ENCODE measurements at places on chromosomes 6 and 20. TPM values are rescaled to one million over a fixed set of nuclear protein-coding genes. Genes with fewer than 3 reads are reported as not detected.

GRCh38 chr20:59421920-59422637 lies 121.7 kb downstream of the EDN3 start:
- DNase-seq: no peak
- H3K36me3 ChIP-seq: no peaks in the 10 kb centered on the region
- no peak overlapping the region for H3K27ac ChIP-seq
- no peak overlapping the region for H3K4me3 ChIP-seq

GRCh38 chr6:138417493-138418117 lies 13.6 kb downstream of the HEBP2 start:
- H3K27me3 ChIP-seq: no peaks in the 10 kb centered on the region
- DNase-seq: no peak
- H3K4me1 ChIP-seq: peaks cover 7% of the 10 kb centered on the region
- H3K27ac ChIP-seq: no peak overlapping the region

DNA sequence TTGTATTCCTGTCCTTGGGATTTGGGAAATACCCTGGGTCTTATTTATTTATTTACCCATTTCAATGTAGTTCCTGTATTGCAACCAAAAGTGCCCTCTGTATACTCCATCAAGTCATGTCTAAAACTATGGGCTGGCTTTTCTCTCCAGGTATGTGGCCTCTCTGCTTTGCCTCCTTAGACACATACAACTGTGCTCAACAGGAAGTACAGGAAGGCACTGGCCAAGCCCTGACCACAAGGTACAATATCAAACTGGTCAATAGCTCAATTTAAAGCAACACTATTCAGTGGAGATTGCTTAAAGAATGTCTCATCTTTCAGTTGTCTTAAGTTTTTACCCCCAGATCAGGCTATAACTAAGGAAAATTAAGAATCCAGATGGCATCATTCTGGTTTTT lies 42.3 kb upstream of the SLC24A3 start:
- no peak overlapping the region for H3K4me3 ChIP-seq
- no peaks in the 10 kb centered on the region for H3K36me3 ChIP-seq
- no peaks in the 10 kb centered on the region for H3K4me1 ChIP-seq

The SLPI gene
- not detected for total RNA-seq

DNA sequence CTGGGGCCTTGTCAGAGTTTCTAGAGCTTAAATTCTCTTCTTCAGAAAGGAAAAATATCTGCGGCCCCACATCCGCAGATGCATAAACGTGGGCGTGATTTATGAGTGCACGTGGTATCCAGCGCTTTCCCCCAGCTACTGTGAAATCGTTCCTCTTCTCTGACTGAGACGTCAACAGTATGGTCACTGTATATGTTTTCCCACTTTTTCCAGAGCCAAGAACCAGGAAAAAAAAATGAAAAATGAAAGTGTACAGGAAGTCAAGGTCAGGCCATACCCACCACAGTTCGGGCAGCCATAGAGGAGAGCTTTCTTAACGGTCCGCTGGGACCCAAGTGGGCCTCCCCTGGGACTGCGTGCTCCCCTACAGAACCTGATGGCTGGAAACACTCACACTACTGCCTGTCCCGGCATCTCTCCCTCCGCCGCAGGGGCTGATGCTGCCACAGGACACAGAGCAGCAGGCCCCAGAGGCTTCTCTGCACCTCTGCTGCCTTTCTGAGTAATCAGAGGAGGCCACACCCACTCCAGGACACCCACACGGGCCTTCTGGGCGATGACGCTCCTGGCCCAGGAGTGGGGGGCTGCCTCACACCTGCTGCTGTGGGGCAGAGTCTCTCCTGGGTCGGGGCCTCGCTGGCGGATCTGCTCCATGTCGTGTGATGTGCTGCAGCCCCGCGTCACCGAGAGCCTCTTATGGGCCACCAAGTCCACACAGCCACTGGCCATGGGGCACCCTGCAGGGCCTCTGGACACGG lies 16.4 kb upstream of the STX16 start:
- H3K36me3 ChIP-seq: no peaks in the 10 kb centered on the region
- H3K27me3 ChIP-seq: no peaks in the 10 kb centered on the region
- peak overlapping the region; percentile 31 for H3K4me3 ChIP-seq
- H3K27ac ChIP-seq: peak overlapping the region; percentile 86
- peaks cover 17% of the 10 kb centered on the region for H3K4me1 ChIP-seq
- DNase-seq: peak; percentile 76

GRCh38 chr6:157560691-157561413 lies 179.9 kb downstream of the ZDHHC14 start:
- no peaks in the 10 kb centered on the region for H3K36me3 ChIP-seq
- no peak overlapping the region for H3K27ac ChIP-seq
- H3K27me3 ChIP-seq: no peaks in the 10 kb centered on the region
- DNase-seq: no peak
- H3K4me3 ChIP-seq: no peak overlapping the region
- H3K4me1 ChIP-seq: peaks cover 23% of the 10 kb centered on the region

The VSTM2L gene
- not detected for total RNA-seq

- no peak overlapping the region for H3K27ac ChIP-seq
- H3K36me3 ChIP-seq: no peaks in the 10 kb centered on the region
- no peak overlapping the region for H3K4me3 ChIP-seq
- no peak for DNase-seq
Observed at GRCh38 chr20:23776067-23776771, 25.5 kb upstream of the CST1 start.

The PPARD gene
- total RNA-seq: 16.5 TPM

- no peak overlapping the region for H3K27ac ChIP-seq
- H3K4me3 ChIP-seq: no peak overlapping the region
- DNase-seq: no peak
- no peaks in the 10 kb centered on the region for H3K27me3 ChIP-seq
Observed at GRCh38 chr20:48728042-48728825, 99.6 kb downstream of the PREX1 start.

The C20orf144 gene
- 0.16 TPM for total RNA-seq

The GTSF1L gene
- not detected for total RNA-seq

DNA sequence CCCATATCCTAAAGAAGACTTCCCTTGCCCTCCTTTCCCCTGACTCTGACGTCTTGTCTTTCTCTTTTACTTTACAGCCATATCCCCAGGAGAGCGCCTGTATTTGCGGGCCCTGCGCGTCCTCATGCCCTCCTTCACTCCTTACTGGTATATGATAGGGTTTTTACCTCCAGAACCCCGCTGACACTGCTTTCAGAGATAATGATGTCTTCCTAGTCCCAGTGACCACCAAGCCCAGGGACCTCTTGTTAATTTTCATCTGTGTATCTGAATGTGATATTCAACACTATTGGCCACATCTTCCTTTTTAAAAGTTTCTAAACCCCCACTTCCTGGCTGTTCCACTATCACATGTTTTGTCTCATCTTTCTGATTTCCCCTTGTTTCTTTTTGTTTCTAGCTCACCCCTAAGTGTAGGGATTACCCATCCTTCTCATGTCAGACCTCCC lies 102.0 kb downstream of the HIVEP1 start:
- no peak overlapping the region for H3K4me3 ChIP-seq
- no peaks in the 10 kb centered on the region for H3K27me3 ChIP-seq
- no peak for DNase-seq
- H3K36me3 ChIP-seq: peaks cover 64% of the 10 kb centered on the region

DNA sequence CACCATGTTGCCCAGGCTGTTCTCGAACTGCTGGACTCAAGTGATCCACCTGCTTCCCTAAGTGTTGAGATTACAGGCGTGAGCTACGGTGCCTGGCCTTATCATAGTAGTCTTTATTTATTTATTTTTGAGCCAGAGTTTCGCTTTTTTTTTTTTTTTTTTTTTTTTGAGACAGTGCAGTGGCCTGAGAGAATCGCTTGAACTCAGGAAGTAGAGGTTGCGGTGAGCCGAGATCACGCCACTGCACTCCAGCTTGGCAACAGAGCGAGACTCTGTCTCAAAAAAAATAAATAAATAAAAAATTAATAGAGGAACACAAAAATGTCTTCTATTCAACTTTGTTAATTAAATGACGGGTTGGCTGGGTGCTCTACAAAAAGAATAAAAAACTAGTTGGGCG lies 12.9 kb downstream of the MAPRE1 start:
- peaks cover 57% of the 10 kb centered on the region for H3K4me1 ChIP-seq
- H3K27me3 ChIP-seq: no peaks in the 10 kb centered on the region
- DNase-seq: peak; percentile 59

DNA sequence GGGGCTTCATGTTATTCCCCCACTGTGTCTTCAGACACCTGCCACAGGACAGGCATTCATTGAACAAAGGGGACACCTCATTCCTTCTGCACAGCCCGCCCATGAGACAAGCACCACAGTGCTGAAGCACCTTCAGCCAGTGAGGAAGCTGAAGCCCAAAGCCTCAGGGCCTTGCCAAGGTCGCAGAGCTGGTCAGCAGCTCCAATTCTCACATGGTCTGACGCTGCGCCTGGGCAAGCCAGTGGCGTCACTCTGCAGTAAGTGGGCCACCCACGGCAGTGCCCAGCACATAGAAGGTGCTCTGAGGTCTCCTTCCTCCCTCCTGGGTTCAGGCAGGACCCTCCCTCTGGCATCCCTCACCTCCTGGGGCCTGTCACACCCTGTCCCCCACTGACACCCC lies 43.2 kb downstream of the GRM4 start:
- H3K27me3 ChIP-seq: no peaks in the 10 kb centered on the region
- no peaks in the 10 kb centered on the region for H3K4me1 ChIP-seq
- no peak overlapping the region for H3K4me3 ChIP-seq
- H3K27ac ChIP-seq: no peak overlapping the region
- H3K36me3 ChIP-seq: no peaks in the 10 kb centered on the region

The LST1 gene
- 11.1 TPM for total RNA-seq

- H3K36me3 ChIP-seq: peaks cover 2% of the 10 kb centered on the region
- H3K4me3 ChIP-seq: no peak overlapping the region
- H3K27me3 ChIP-seq: no peaks in the 10 kb centered on the region
- H3K4me1 ChIP-seq: no peaks in the 10 kb centered on the region
- H3K27ac ChIP-seq: no peak overlapping the region
Observed at GRCh38 chr6:49497304-49497703, 2.4 kb upstream of the GLYATL3 start.

The CST2 gene
- total RNA-seq: not detected

DNA sequence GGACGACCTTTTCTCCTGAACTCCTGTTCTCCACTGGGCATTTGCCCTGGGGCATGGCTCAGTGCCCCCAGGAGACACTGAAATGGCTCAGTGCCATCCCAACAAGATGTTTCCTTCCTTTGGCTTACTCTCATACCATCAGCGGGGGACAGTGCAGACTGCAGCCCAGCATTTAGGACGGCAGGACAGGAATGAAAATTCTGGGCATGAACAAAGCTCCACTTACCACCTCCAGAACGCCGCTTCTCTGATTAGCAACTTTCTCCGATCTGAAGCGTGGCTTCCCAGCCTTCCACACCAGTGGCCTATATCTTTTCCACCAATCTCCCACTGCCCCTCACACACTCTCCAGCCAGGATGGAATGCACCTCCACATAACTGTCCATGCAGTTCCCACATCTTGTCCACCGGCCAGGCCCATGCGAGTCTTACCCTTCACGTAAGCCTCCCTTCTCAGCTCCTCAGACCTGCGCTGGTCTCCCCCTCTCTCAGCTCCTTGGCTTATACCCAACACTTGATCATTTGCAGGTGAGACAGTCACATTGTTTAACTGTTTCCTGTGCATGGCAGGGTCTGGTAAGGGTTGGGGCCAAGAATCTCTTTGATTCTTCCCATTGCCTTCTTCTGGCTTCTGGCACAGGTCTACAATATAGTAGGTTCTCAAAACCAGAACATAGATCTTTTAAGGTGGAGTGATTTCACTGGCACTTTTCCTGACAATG lies 114.5 kb downstream of the FYN start:
- DNase-seq: peak; percentile 51
- H3K27ac ChIP-seq: peak overlapping the region; percentile 96
- no peaks in the 10 kb centered on the region for H3K27me3 ChIP-seq
- peaks cover 62% of the 10 kb centered on the region for H3K36me3 ChIP-seq

GRCh38 chr6:3960754-3961361 lies 111.7 kb downstream of the FAM50B start:
- no peak overlapping the region for H3K27ac ChIP-seq
- H3K36me3 ChIP-seq: peaks cover 3% of the 10 kb centered on the region
- no peak for DNase-seq
- no peaks in the 10 kb centered on the region for H3K4me1 ChIP-seq

DNA sequence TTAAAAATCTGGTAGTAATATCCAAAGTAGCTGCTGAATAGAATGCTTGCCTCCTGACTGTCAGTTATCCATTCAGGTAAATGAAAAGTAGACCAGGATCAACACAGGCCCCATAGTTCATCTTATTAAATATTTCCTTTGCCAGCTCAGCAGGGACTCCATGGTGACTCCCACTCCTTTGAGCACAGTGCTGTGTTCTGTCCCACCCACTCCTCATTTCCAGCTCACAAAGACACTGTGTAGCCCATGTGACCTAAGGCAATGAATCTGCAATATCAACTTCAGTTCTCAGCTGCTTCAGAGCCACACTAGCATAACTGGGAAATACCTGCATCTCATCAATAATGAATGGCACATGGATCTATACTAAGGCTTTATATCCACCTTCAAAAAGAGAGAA lies 189.5 kb upstream of the MANEA start:
- no peaks in the 10 kb centered on the region for H3K4me1 ChIP-seq
- DNase-seq: no peak
- H3K27me3 ChIP-seq: no peaks in the 10 kb centered on the region
- no peak overlapping the region for H3K4me3 ChIP-seq

The MTFR2 gene
- 26.9 TPM for total RNA-seq

DNA sequence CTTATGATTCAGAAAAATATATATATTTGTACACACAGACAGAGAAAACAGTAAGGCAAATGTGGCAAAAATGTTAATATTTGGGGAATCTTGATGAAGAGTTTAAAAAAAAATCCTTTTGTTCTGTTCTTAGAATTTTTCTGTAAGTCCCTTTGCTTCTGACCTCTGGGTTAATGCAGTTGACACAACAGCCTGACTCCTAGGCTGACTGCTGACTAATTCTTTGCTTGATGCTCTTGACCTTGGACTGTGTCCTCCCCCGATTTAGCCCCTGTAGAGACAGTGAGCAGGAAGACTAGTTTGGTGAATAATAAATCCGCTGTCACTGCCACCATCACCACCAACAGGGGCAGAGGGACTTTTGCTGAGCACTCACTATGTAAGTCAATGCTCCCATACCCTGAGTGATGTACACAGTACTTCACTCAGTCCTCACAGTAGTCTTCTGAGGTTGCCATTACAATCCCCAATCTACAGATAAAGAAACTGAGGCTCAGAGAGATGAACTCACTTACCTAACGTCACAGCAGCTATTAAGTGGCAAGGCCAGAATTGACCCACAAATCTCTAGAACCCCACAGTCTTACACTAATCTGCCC lies 71.7 kb downstream of the SNX5 start:
- peaks cover 23% of the 10 kb centered on the region for H3K27me3 ChIP-seq
- H3K27ac ChIP-seq: no peak overlapping the region
- no peak for DNase-seq
- H3K36me3 ChIP-seq: no peaks in the 10 kb centered on the region

Data from activated CD4-positive, alpha-beta T cell treated with anti-CD3 and anti-CD28 coated beads for 36 hours (primary cell).